ENCODE measurements at places on chromosomes 7 and 10.
A peak's percentile ranks its signal among the peaks of the same experiment; 100 is the strongest.

GRCh38 chr7:19079066-19079465 lies 38.4 kb downstream of the TWIST1 start:
- DNase-seq, result no peak

GRCh38 chr7:25246306-25246705 lies 18.0 kb upstream of the NPVF start:
- no peak for DNase-seq

DNA sequence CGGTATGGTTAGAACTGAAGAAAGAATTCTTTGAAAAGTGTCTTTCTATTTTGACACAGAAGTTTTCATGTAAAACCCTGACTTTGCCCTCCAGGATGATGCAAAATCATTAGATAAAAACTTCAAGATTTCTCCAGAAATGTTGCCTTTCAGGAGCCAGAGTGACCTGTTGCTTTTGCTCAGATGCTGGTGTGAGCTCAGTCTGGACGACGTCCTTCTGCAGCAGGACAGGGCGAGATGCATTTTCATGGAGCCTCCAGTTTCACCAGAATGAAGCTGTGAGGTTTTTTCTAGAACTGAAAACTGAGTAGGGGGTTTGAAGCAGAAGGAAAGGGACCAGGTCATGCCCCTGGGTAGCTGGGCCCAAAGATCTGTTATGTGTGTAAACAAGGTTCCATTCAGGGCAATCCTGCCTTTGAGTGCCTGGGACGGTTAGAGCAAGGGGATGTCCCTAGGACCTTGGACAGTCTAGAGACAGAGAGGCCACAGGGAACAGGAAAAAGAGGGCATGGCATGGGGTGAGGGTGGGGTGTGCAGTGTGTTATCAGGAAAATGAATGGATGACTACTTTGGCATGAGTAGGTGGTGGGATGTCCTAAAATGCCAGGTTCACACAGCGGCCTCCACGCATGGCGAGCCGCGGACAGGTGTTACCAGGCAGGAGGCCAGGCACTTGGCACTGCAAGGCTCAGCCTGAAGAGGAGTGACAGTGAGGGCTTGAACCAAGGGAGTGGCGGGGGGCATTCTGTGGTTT lies 356.3 kb downstream of the CXCL12 start:
- DNase-seq, result no peak

- no peak for DNase-seq
Measured at GRCh38 chr10:82981137-82981723, 1106.2 kb downstream of the NRG3 start.

DNA sequence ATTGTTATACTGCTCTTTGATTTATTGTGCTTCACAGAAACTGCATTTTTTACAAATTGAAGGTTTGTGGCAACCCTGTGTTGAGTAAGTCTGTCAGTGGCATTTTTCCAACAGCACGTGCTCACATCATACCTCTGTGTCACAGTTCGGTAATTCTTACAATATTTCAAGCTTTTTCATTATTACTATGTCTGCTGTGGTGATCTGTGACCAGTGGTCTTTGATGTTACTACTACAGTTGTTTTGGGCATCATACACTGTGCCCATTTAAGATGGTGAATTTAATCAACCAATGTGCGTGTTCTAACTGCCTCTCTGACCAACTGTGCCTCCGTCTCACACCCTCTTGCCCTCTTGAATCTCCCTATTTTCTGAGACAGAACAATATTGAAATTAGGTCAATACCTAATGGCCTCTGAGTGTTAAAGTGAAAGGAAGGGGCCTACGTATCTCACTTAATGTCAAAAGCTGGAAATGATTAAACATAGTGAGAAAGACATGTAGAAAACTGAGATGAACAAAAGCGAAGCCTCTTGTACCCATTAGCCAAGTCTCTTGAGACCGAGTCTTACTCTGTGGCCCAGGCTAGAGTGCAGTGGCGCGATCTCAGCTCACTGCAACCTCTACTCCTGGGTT lies 20.2 kb upstream of the ASL start:
- no peak for DNase-seq

- DNase-seq, result no peak
Measured at GRCh38 chr10:125132344-125132743, 28.0 kb downstream of the CTBP2 start.

DNA sequence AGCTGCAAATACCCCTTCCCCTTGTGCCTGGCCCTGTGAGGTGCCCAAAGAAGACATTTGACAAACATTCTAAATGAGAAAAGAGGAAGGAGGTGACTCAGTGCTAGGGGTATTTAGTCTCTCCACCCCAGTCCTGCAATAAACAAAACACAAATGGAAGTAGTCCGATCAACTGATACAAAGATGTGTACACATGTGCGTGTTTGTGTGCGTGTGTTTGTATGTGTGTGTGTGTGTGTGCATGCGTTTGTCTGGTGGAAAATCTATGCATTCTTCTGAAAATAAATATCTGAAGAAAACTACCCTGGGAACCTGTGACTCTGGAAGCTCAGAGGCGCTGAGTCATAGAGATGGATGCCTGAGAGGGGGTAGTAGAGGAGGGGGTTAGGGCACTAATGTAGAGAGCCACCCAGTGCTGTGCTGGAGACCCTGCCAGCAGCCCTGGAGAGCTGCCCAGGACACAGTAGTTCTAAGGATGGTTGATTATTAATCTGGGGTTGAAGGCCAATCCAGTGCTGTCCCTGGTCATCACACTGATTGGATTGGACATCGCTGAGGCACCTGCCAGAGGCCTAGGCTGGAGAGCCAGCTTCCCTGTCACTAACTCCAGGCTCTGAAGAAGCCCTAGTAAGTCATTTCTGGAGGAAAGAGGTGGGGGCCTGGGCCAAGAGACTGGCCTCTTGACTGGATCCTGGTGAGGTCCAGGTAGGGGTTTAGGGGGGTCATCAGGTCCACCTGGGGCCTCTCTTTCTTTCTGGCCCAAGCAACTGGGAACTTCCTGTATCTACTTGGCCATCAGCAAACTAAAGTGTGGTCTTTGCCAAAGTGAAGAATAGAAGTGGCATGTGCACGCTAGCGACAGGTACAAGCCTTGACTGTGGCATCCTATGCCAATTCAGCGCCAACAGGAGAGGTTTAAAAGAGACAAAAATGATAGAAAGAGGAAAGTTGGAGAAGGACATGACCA lies 18.5 kb downstream of the SFTPA1 start:
- DNase-seq, result no peak

GRCh38 chr7:82617156-82617555 lies 173.6 kb upstream of the CACNA2D1 start:
- no peak for DNase-seq

- no peak for DNase-seq
Measured at GRCh38 chr10:86960003-86960862, 1.8 kb downstream of the SNCG start.

DNA sequence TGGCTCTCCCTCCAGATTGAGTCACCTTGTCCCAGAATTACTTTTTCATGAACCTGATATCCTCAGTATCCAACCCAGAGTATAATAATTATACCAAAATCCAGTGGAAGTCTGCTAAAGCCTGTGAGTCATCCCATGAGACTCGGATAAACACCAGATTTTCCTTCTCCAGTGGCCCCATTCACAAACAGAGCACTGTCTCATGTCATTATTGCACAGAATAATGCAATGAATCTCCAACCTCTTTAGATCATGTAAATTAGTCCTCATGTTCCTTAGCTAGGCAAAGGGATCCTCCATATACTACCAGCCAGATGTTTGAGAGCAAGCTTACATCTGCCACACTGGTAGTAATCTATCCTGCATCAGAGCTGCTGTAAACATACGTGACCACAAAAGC lies 89.0 kb downstream of the AMPH start:
- DNase-seq, result no peak

GRCh38 chr7:49866076-49866735 lies 92.8 kb downstream of the VWC2 start:
- DNase-seq, result no peak

DNA sequence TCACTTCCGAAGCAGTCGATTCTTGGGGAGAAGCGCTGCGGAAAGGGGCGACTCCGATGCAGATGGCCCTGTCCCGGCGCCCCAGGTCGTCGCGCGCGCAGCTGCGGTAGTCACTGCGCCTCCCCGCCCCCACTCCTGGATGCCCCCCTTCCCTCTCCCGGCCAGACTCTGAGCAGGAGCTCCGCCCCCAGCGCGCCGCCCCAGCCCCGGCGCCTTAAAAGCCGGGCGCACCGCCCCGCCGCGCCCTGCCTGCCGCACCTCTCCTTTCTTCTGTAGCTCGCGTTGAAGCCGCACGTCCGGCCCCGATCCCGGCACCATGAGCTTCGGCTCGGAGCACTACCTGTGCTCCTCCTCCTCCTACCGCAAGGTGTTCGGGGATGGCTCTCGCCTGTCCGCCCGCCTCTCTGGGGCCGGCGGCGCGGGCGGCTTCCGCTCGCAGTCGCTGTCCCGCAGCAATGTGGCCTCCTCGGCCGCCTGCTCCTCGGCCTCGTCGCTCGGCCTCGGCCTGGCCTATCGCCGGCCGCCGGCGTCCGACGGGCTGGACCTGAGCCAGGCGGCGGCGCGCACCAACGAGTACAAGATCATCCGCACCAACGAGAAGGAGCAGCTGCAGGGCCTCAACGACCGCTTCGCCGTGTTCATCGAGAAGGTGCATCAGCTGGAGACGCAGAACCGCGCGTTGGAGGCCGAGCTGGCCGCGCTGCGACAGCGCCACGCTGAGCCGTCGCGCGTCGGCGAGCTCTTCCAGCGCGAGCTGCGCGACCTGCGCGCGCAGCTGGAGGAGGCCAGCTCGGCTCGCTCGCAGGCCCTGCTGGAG lies at the start of gene INA:
TSS of gene INA (plus strand) at position 243 of the 817 bp plus-strand sequence. CDS start at position 317, 74 bp downstream.
- DNase-seq, result peak; percentile 78

- no peak for DNase-seq
Measured at GRCh38 chr10:59880971-59881510, 25.3 kb downstream of the CCDC6 start.

DNA sequence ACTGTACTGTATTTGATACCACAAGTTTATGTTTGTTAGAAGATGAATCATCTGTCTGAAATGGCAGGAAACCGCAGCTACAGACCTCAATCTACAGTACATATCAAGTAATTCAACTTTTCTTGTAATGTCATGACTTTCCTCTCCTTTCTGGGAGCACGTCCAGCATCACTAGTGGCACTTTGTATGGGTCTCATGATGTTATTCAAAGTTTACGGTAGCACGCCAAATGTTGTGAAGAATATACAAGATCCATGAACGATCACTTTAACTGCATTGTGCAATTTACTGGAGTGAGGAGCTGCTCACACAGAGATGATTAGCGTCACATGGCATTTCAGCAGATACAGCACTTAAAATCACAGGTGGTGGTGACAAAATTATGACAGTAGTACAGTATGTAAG lies 257.8 kb upstream of the GNAI1 start:
- DNase-seq, result no peak

DNA sequence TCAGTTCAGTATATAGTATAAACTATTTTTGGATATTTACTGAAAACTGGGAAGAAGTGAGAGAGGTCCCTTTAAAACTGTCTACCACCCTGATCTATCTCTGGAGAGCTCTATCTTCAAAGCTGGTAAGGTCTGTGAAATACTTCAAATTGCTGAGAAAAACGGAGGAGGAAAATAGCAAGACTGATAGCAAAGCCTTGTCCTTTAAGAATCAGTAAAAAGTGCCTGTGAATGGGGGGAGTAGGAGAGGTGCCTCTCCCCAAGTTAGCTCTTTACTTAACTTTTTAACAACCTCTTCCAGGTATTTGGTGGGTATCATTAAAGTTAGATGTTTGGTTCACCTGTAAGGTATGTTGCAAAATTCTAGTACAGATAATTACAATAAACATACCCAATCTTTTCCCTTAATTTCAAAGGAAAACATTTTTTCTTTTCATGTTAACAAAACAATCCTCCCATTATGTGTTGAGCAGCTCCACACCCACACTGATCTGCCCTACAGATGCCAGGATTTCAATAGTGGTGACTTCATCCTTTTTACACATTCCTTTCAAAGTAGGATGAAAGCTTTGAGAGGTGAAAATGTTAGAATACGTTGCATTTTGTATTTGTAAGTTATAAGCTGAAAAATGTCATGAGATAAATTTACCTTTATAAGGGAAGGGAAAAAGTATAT lies 149.2 kb downstream of the CRPPA start:
- no peak for DNase-seq

- no peak for DNase-seq
Measured at GRCh38 chr7:73740771-73741170, 2.2 kb upstream of the ABHD11 start.

DNA sequence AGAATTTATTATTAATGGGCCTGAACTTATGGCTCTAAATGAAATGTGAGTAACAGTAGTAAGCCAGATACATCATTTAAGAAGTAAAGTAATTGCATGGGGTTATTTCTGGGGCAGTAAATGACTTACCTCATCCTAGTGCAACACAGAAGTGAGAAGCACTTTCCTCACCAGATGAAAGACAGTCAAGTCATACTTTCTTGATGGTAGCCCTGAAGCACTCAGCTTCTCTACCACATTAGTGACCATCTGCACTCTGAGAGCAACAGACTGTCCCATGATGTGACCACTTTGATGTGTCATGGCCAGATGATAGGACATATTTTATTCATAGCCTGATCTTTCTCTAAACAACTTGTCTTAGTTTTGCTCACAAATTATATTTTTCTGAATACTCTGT lies 369.5 kb upstream of the PHF14 start:
- no peak for DNase-seq

DNA sequence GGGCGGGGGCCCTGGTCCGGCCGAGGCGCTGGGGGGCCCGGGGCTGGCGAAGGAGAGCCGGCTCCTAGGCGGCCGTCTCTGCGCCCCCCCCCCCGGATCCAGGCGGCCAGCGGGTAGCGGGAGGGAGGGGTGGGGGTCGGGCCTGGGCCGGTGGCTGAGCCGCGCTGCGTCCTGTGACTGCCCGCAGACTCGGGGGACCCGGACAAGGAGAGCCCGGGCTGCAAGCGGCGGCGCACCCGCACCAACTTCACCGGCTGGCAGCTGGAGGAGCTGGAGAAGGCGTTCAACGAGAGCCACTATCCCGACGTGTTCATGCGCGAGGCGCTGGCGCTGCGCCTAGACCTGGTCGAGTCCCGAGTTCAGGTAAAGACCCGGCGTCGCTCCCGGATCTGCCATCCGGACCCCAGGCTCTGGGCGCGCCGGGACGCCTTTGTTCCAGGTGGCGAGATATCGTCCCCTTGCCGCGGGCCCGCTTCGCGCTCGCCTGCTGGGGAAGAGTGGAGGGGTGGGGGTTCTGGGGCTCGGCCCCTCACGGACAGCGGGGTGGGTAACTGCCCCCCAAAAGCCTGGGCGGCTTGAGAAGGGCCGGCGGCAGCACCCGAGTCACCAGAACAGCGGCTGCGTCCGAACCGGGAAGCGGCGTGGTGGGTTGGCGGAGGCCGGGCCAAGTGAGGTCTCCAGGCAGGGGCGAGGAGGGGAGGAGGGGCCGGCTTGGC lies 819 bp downstream of the UNCX start:
- peak; percentile 31 for DNase-seq

DNA sequence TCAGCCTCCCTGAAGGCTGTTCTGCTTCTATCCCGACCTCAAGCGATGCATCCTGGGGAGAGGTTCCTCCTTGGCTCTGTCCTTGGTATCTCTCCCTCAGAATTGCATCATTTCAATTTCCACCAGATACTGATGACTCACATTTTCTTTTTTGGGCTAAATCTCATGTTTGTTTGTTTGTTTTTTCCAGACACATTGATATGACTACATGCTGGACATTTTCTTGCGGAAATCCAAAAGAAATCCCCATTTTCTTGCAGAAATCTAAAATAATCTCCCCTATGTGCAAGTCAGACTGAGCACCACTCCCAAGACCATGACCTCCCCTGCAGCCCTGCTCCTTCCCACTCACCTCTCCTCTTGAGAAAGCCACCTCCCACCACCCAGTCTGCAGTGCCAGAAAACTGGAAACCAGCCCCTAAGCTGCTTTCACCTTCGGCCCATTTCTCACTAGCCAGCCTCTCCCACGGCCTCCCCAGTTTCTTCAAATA lies 260.2 kb upstream of the PRKCQ start:
- DNase-seq, result no peak
